ENCODE measurements at places on chromosomes 4 and X. TPM values are rescaled to one million over a fixed set of nuclear protein-coding genes. Genes with fewer than 3 reads are reported as not detected.

- DNase-seq = no peak
- no peaks in the 10 kb centered on the region for H3K4me1 ChIP-seq
- no peaks in the 10 kb centered on the region for H3K36me3 ChIP-seq
- H3K27ac ChIP-seq = no peak overlapping the region
- H3K27me3 ChIP-seq = no peaks in the 10 kb centered on the region
- no peak overlapping the region for H3K4me3 ChIP-seq
These were observed 1184.4 kb downstream of the RPA4 start for GRCh38 chrX:98068024-98068580.

DNA sequence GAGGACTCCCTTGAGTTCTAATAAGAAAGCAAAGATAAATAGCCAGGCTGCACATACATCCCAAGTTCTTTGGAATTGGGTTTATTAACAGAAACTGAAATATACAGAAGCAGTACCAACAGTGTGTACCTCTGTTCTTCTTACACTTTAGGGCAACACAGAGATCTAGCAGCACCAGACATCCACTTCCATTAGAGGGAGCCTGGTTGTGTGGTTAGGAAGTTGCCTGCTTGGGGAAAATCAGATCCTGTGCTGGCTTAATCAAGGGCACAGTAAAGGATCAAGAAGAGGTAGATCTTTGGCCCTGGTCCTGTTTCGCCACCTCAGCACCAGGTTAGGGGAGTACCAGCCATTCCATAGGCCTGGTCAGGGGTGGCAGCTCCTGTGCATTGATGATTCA, 231.1 kb upstream of the ARHGAP24 start:
- H3K27me3 ChIP-seq = no peaks in the 10 kb centered on the region
- H3K4me3 ChIP-seq = no peak overlapping the region

DNA sequence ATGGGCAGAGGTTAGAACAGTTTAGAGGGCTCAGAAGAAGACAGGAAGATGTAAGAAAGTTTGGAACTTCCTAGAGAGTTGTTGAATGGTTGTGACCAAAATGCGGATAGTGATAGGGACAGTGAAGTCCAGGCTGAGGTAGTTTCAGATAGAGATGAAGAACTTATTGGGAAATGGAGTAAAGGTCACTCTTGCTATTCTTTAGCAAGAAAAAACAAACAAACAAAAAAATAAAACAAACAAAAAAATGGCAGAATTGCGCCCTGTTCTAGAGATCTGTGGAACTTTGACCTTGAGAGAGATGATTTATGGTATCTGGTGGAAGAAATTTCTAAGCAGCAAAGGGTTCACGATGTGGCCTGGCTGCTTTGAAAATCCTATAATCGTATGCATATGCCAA, 185.1 kb upstream of the SFRP2 start:
- no peaks in the 10 kb centered on the region for H3K27me3 ChIP-seq
- no peak overlapping the region for H3K4me3 ChIP-seq
- no peak overlapping the region for H3K27ac ChIP-seq

Gene GPM6B
- total RNA-seq = not detected

Gene PRDM5
- not detected for total RNA-seq

Gene ATOH1
- not detected for total RNA-seq

Gene GAGE1
- total RNA-seq = not detected

GRCh38 chr4:23631255-23631950, 258.4 kb downstream of the PPARGC1A start:
- H3K27ac ChIP-seq = no peak overlapping the region
- H3K27me3 ChIP-seq = no peaks in the 10 kb centered on the region
- no peaks in the 10 kb centered on the region for H3K36me3 ChIP-seq
- no peak for DNase-seq
- no peak overlapping the region for H3K4me3 ChIP-seq

DNA sequence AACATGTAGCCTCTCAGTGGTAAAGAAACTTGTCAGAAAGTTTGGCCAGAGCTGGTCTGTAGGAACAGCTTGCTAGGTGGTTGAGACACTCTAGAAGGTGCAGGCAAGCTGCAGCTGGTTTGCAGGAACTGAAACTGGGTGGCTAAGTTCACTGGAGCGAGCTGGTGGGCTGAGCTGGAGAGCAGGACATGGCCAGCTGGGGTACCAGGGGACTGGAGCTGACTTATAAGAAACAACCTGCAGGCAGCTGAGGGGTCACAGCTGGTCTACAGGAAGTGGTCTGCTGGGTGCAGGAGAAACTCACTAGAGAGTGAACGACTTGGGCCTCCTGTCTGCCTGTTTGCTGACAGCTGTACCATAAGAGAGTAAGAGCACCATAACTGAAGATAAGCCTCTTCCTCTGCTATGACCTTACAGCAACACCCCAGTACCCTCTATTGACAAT, 157.1 kb upstream of the LNX1 start:
- H3K27me3 ChIP-seq = peaks cover 4% of the 10 kb centered on the region
- H3K4me1 ChIP-seq = no peaks in the 10 kb centered on the region
- no peaks in the 10 kb centered on the region for H3K36me3 ChIP-seq

DNA sequence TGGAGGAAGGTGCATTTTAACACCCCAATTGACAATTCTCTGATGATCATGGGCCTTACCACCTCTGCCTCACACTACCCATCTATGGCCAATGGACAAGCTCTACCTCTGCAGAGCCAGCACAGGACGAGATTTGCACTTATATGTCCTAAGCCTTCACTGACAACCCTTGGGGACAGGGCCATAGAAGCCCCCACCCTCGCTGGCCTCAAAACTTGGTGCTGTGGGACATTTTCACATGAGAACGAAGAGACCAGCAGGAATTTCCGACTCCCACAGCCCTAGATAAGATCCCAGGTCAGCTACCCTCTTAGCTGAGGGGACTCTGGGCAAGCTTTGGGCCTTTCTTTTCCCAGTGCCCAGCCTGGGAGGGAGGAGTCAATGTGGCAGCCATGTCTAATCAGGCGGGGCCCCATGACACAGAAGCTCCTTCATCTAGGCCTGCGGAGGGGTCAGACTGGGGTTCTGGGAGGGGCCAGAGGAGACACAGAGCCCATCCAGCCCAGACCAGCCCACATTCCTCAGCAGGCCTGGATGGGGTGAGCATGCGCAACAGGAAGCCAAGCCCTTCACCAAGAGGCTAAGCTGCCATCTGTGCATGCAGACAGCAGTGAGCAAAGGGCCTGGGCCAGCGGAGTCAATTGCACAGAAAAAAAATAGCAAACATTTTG, 12.1 kb downstream of the PJA1 start:
- H3K4me1 ChIP-seq = no peaks in the 10 kb centered on the region
- H3K4me3 ChIP-seq = no peak overlapping the region
- DNase-seq = no peak
- H3K36me3 ChIP-seq = no peaks in the 10 kb centered on the region

GRCh38 chr4:82948647-82949204, 48.2 kb downstream of the THAP9 start:
- no peak overlapping the region for H3K4me3 ChIP-seq
- H3K4me1 ChIP-seq = peaks cover 2% of the 10 kb centered on the region
- no peak overlapping the region for H3K27ac ChIP-seq
- no peaks in the 10 kb centered on the region for H3K27me3 ChIP-seq
- DNase-seq = no peak

- H3K4me3 ChIP-seq = no peak overlapping the region
- H3K27me3 ChIP-seq = no peaks in the 10 kb centered on the region
- H3K4me1 ChIP-seq = no peaks in the 10 kb centered on the region
- no peak for DNase-seq
- H3K36me3 ChIP-seq = no peaks in the 10 kb centered on the region
These were observed 1705.1 kb downstream of the PCDH7 start for GRCh38 chr4:32425243-32425642.

Gene PTPN13
- 2.0 TPM for total RNA-seq

DNA sequence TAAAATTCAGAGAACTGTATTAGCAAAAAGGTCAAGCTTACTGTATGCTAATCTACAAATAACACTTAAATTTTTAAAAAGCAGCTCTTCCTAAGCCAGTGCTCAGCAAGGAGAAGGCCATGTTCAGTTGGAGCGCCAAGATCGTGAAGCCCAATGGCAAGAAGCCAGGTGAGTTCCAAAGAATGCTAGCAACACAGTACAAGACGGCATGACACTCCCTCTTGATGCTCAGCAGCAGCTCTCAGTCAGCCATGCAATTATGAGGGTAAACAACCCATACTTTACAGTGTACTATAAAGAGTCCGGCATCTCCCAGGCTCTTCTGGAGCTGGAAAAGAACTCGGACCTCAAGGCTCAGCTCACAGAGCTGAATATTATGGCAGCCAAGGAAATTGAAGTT, 34.9 kb downstream of the STX18 start:
- no peak for DNase-seq
- no peak overlapping the region for H3K27ac ChIP-seq
- no peak overlapping the region for H3K4me3 ChIP-seq
- H3K4me1 ChIP-seq = peaks cover 11% of the 10 kb centered on the region

Gene ZNF674
- total RNA-seq = 5.3 TPM

Gene MAGEE1
- 5.0 TPM for total RNA-seq

- H3K27me3 ChIP-seq = peaks cover 25% of the 10 kb centered on the region
- no peaks in the 10 kb centered on the region for H3K4me1 ChIP-seq
- H3K4me3 ChIP-seq = no peak overlapping the region
- no peak overlapping the region for H3K27ac ChIP-seq
- DNase-seq = no peak
- H3K36me3 ChIP-seq = no peaks in the 10 kb centered on the region
These were observed 2.3 kb downstream of the MAP3K15 start for GRCh38 chrX:19512961-19513360.
